ENCODE measurements at places on chromosomes 5 and 9. TPM values are rescaled to one million over a fixed set of nuclear protein-coding genes. Genes with fewer than 3 reads are reported as not detected.

GRCh38 chr5:91206734-91207133, 176.4 kb downstream of the ARRDC3 start:
- no peak overlapping the region for H3K4me3 ChIP-seq
- no peaks in the 10 kb centered on the region for H3K36me3 ChIP-seq
- no peak for DNase-seq
- no peaks in the 10 kb centered on the region for H3K27me3 ChIP-seq

DNA sequence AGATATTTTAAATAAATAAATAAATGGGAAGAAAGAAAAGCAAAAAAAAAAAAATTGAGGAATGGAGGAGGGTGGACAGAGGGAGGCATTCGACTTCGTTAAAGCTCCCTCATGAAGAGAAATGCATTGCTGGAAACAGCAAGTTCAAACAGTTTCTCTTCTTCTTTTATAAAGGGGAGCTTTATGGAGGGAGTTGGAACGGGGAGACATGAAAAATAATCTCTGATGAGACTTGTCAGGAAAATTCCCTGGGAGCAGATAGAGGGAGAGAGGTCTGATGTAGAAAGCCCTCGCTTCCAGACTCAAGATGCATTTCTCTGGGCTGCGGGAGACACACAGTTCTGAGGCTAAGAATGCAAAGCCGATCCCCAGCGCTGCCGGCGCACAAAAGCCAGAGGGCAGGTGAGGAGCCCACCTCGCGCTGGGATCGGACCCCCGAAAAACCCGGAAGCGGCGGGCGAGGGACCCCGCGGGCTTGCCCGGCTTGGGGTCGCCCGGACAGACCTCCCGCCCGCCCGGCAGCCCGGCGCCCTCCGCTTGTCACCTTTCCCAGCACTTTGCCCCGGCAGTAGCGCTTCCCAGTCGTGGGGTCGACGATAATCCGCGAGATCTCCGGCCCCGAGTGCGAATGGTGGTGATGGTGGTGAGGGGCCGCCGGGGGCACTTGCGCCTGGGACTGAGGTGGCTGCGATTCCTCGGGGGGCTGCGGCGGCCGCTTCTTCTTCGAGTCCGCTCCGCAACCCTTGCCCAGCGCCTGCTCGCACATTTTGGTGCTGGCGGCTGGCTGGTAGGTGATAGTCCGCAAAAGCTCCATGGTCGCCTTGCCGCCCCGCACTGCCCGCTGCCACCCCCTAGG, 512 bp downstream of the PLK2 start:
- DNase-seq = peak; percentile 78
- no peaks in the 10 kb centered on the region for H3K4me1 ChIP-seq
- peak overlapping the region; percentile 98 for H3K4me3 ChIP-seq
- no peak overlapping the region for H3K27ac ChIP-seq

DNA sequence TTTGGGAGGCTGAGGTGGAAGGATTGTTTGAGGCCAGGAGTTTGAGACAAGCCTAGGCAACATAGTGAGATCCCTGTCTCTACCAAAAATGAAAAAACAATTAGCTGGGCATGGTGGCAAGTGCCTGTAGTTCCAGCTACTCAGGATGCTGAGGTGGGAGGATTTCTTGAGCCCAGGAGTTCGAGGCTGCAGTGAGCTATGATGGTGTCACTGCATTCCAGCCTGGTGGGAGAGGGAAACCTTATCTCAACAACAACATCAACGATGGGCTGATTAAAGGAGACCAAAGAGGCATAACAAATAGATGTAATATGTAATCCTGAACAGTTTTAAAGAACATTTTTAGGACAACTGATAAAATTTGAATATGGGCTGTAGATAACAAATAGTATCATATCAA, 34.2 kb upstream of the PANK3 start:
- DNase-seq = peak; percentile 53
- no peaks in the 10 kb centered on the region for H3K4me1 ChIP-seq
- no peak overlapping the region for H3K27ac ChIP-seq
- H3K4me3 ChIP-seq = no peak overlapping the region
- H3K27me3 ChIP-seq = no peaks in the 10 kb centered on the region

DNA sequence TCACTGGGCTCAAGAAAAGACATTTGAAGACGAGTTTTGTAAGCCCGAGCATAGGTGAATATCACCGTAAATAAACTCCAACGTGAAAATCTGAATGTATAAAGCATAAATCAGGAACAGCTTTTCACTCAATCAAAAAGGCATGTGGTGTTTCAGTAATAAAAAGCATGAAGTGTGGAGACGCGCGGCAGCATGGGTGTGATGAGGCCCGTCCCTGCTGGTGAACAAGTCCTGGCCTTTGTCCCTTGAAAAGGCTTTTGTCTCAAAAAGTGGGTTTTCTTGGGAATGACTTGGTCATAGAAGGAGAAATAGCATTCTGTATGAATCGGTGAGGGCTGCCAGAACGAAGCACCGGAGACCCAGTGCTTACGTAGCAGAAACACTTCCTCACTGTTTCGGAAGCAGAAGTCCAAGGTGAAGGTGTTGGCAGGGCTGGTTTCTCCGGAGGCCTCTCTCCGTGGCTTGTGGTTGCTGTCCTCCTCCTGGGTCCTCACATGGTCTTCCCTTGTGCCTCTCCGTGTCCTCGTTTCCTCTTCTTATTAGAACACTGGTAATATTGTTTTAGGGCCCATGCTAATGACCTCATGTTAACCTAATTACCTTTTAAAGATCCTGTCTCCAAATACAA, 24.9 kb downstream of the ROPN1L start:
- H3K36me3 ChIP-seq = no peaks in the 10 kb centered on the region
- DNase-seq = no peak
- H3K27me3 ChIP-seq = no peaks in the 10 kb centered on the region
- H3K4me3 ChIP-seq = no peak overlapping the region

DNA sequence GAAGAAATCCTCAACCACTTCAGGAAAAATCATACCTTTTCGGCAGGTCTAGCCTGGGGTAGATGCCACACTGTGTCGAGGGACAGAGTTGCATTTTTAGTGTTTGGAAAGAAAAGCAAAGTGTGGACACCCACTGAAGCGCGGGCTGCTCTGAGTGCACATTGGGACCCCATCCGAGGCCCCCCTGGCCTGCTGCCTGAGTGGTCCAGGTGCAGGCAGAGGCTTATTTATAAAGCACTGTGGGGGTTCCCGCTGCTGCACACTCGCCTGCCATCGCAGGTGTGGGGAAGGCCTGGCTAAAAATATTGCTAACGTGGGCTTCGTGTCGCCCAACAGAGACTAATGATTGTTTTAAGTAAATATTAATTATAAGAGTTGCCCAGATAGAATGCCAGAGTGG, 119.4 kb downstream of the CRB2 start:
- no peaks in the 10 kb centered on the region for H3K27me3 ChIP-seq
- no peaks in the 10 kb centered on the region for H3K36me3 ChIP-seq
- H3K27ac ChIP-seq = no peak overlapping the region

GRCh38 chr5:145118127-145118526, 717.0 kb downstream of the PRELID2 start:
- no peaks in the 10 kb centered on the region for H3K27me3 ChIP-seq
- H3K27ac ChIP-seq = no peak overlapping the region
- no peak for DNase-seq
- H3K4me3 ChIP-seq = no peak overlapping the region
- no peaks in the 10 kb centered on the region for H3K4me1 ChIP-seq
- H3K36me3 ChIP-seq = no peaks in the 10 kb centered on the region

GRCh38 chr5:60177596-60177995, 284.1 kb upstream of the PDE4D start:
- no peak overlapping the region for H3K4me3 ChIP-seq
- no peaks in the 10 kb centered on the region for H3K27me3 ChIP-seq
- no peak for DNase-seq
- H3K36me3 ChIP-seq = no peaks in the 10 kb centered on the region
- no peak overlapping the region for H3K27ac ChIP-seq

- H3K27me3 ChIP-seq = no peaks in the 10 kb centered on the region
- no peak overlapping the region for H3K27ac ChIP-seq
- no peak overlapping the region for H3K4me3 ChIP-seq
- DNase-seq = no peak
Observed at GRCh38 chr5:8869932-8870331, 675.9 kb downstream of the SEMA5A start.

DNA sequence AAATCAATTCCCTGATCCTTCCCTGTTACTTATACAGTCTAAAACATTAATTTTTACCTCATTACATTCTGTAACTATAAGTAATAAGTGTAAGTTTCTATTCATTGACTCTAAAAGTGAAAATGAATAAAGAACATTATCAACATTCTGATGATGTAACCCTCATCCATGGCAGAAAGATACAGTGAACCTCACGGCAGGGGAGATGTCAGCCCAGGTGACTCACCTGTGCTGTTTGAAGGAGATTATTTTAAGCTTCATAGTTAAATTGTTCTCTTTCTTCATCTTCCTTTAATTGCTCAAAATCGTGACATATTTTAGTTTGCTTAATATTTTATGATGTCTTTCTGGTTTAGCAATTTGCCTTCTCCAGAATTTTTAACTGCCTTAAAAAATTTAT, 268.1 kb downstream of the FSTL4 start:
- H3K4me3 ChIP-seq = no peak overlapping the region
- H3K36me3 ChIP-seq = no peaks in the 10 kb centered on the region
- no peak overlapping the region for H3K27ac ChIP-seq
- no peaks in the 10 kb centered on the region for H3K4me1 ChIP-seq
- no peak for DNase-seq
- no peaks in the 10 kb centered on the region for H3K27me3 ChIP-seq

Gene POU5F2
- total RNA-seq = 0.43 TPM

Gene TJP2
- total RNA-seq = 53.0 TPM

Gene C6
- total RNA-seq = not detected

Gene TBC1D13
- total RNA-seq = 34.3 TPM

Gene SHC3
- total RNA-seq = 1.6 TPM

Gene SH3RF2
- 2.2 TPM for total RNA-seq

Data from endodermal cell (in vitro differentiated cells).